Activated CD8-positive, alpha-beta T cell treated with anti-CD3 and anti-CD28 coated beads, Interleukin-2, amount 10 ng/mL, durations not matched to agents 7 days and 5 days (primary cell): ENCODE measurements at places on chromosomes 5 and 9. TPM values are rescaled to one million over a fixed set of nuclear protein-coding genes. Genes with fewer than 3 reads are reported as not detected.

The PRSS3 gene
- not detected for total RNA-seq

The PCDHGA4 gene
- 0.10 TPM for total RNA-seq

The STPG3 gene
- total RNA-seq, result not detected

The SPATA31C1 gene
- total RNA-seq, result not detected

The C5orf58 gene
- not detected for total RNA-seq

DNA sequence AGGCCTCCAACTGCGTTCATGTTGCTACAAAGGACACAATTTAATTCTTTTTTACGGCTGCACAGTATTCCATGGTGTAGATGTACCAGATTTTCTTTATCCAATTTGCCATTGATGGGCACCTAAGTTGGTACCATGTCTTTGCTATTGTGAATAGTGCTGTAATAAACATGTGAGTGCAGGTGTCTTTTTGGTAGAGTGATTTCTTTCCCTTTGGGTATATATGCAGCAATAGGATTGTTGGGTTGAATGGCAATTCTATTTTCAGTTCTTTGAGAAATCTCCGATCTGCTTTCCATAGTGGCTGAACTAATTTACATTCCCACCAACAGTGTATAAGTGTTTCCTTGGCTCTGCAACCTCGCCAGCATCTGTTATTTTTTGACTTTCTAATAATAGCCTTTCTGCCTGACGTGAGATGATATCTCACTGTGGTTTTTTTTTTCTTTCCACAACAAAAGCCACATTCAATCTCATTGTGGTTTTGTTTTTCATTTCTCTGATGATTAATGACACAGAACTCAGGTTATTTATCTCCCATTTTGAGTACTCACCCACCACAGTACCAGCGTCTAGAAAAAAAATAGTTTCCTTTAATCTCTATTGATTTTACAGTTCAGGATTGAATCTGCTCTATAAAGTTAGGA is 21.9 kb downstream of the ARRDC3 start:
- no peak for DNase-seq

DNA sequence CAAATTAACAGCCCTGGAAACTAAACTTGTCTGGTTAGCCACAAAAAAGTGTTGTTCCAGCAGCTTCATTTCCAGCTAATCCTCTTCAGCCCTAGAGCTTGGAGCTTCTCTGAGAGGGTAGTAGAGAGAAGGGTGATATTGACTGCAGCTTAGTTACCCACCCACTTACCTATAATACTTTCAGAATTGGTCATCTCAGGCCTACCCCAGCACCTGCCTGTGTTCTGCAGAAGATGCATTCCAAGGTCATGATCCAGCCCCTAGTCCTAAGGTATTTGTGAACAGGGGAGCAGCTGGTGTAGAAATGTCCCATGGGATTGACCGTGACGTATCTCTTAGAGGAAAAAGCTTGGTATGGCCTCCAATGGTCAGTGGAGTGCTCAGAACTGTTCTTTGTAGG is 289.0 kb downstream of the NR3C1 start:
- no peak for DNase-seq

DNA sequence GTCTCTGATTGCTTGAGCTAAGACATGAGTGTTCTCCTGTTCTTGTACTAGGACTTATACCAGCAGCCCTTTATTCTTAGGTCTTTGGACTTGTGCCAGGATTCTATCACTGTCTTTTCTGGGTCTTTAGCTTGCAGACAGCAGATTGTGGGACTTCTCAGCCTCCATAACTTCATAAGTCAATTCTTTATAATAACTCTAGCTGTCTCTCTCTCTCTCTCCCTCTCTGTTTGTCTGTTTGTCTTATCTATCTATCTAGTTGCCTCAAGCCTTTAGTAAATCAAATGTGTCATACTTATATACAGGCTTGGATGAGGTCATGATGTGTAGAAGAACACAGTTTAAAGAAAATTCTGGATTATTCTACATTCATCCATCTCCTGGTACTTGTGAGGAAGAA is 11.5 kb upstream of the ANKRD55 start:
- no peak for DNase-seq

DNA sequence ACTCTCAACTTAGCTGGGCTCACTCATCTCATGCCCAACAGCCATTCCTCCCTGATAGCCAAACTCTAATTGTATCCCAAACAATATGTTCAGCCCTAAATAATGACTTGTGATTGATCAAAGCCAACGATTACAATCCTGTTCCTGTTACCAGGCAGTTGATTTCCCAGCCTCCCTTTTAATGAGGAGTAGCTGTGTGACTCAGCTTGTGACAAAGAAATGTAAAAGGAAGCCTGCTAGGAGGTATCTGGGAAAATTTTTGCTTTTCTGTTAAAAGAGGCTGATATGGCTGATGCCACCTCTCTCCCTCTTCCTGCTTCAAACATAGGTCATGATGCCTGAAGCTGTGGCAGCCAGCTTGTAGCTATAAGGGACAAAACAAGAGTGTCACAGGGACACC is 19.6 kb upstream of the ENC1 start:
- DNase-seq, result no peak

- no peak for DNase-seq
Observed at GRCh38 chr5:439636-440035, 3.3 kb upstream of the EXOC3 start.

- DNase-seq, result peak; percentile 62
Observed at GRCh38 chr9:69168709-69169217, 5.3 kb upstream of the TJP2 start.

DNA sequence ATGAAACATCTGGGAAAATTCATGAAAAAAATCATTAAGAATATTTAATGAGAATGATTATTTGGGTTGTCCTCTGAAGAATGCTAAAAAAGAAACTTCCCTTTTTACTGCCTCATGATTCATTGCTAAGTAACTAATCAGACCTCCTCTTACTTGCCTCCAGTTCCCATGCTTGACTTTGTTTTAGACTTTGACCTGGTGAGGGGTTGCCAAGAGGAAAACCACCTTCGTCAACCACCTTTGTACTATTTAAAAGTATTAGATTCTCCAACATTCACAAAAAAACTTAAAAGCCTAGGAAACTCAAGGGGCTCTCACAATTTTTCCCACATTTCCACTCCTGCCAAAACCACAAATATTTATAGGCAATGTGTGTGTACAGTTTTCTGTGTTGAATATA is 115.2 kb upstream of the ST8SIA4 start:
- DNase-seq, result no peak

DNA sequence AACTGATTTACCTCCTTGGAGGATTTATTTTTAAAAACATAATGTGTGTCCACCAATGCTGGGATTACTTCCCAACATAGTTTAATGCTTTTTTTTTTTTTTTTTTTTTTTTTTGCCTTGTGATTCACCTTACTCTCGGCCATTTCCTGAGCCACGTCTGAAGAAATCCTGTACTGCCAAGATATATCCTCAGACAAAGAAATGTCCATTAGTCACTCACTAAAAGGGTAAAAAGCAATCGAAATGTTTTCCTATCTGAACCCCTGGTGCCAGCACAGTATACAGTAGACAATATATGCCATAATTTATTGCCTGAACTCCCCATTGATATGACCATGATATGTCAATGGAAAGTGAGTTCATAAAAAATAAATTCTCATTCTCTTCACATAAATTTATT is 344.1 kb downstream of the BNC2 start:
- DNase-seq, result no peak

GRCh38 chr9:2623288-2624050 is 1.9 kb downstream of the VLDLR start:
- DNase-seq, result no peak

- no peak for DNase-seq
Observed at GRCh38 chr9:127291246-127291778, 26.7 kb downstream of the GARNL3 start.

- no peak for DNase-seq
Observed at GRCh38 chr5:9112520-9113291, 433.2 kb downstream of the SEMA5A start.

GRCh38 chr9:122263699-122264349 is 816 bp downstream of the RBM18 start:
- DNase-seq, result peak; percentile 28

DNA sequence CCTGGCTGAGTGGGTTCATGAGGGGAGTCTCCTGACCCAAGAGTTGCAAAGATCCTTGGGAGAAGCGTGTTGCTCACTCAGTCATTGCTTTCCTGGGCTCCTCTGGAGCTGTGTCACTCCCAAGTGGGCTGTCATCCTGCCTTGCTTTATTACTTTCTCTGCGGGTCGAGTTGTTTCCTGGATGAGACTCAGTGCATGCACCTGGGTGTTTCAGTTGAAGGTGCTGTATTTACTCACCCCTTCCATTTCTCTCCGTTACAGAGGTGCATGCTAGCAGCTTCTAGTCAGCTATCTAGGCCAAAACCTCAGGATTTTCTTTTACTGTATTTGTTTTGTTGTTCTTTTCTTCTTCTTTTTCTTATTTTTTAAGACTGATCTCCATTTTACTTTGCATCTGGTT is 785.5 kb upstream of the EDIL3 start:
- no peak for DNase-seq

DNA sequence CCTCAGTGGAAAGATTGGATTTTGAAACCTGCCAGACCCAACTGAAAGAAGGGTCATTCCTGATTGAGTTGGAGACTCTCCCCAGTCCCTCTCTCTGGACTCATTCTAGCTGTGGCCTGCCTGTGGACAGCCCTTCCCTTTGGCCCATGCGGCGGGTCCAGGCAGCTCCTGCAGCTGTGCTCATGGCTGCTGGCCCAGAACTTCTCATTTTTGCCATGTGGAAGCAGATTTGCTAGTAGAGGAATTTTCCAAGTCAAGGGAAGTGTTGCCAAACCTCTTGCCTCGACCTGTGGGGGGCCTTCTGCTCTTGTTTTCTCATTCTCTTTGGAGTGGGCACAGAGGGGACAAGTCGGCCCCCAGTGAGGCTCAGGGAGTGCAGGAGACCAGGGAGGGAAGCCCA is 89.2 kb downstream of the ANKRD33B start:
- no peak for DNase-seq

GRCh38 chr5:112351225-112351624 is 67.9 kb downstream of the EPB41L4A start:
- DNase-seq, result no peak

DNA sequence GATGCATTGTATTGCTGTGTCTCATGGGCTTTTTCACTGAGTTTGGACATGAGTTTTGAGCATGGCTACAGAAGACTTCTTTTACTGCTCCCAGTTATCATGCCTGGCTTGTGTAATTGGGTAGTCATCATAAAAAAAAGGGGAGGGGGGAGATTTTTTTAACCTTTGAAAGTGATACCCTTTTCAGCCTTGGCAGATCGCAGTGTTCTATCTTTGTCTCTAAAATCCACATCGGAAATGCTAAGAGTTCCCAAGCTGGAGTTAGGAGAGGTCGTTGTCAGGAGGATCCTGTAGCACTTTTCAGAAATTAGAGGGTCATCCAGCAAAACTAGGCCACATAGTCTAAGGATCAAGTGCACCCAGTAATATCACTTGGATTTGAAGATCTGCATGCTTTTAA is 188.4 kb downstream of the WDR70 start:
- no peak for DNase-seq

DNA sequence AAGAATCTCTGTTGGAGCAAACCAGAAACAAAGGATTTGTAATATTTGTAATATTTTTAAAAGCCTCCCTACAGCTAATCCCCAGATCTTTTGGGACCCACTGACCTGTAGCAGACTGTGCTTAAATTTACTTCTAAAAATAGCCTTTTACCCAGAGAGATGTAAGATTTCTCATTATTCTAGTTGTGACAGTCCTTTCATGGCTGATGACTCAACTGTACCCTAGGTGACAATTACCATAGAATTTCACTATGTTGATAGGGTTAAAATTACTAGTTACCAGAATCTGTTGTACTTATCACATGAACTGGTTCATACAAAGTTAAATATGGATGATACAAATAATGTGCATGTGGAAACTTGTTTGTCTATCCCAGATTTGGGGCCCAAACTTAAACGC is 543.9 kb upstream of the SEMA6A start:
- DNase-seq, result no peak

DNA sequence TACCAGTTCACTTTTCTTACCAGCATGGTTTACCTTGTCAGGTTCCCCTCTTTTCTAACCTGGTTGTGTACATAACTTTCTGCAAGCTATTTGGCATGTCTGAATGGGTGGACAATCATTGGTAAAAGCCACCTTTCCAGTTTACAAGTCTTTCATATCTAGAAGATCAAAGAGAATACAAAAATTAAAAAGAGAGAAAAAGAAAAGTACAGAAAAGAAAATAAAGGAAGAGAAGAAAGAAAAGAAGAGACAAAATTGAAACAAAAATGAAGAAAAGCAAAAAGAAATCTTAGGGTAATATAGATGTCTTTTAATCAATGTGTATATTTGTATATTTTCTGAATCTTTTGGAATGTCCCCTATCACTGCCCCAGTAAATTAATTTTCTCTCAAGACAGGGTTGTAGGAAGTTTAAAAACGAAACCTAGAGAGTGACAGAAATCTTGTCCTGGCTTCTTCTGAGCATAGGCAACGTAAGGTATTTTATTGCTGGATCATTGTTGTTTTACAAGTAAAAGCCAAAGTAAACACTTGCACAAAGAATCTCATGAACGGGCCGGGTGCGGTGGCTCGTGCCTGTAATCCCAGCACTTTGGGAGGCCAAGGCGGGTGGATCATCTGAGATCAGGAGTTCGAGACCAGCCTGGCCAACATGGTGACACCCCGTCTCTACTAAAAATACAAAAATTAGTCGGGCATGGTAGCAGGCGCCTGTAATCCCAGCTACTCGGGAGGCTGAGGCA is 98.7 kb upstream of the IFNE start:
- DNase-seq, result no peak

DNA sequence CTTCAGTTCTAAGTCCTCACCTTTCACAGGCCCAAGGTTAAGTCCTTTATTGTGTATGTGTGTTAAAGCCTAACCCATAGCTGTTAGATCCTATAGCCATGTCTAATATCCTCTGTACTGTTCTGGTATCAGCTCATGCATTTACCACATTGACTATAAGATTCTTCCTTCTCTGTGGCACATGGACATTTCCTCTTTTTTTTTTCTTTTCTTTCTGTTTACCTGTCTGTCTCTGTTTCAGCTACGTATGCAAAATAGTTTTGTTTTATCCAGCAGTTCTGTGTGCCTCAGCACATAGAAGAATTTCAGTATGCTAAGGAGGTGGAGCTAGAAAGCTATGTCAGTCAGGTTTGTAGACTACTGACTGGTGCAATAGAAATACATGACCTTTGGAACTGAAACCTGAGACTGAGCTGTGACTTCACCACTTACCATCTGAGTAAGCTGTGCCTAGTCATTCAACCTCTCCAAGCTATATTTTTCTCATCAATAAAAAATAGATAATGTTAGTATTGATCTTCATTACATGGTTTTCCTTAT is 155.6 kb upstream of the VLDLR start:
- no peak for DNase-seq

DNA sequence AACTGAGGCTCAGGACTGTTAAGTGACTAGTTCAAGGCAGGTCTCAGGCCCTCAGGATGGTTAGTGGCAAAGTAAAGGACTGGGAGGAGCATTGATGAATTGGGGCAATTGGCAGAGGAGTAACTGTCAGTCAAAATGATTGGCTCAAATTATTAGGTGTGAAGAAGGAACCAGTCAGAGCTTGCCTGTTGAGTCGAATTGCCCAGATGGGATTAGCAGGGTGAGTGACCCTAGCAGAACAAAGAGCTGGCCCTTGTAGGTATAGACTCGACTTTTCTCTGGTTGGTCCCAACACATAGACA is 2.6 kb upstream of the NSD1 start:
- DNase-seq, result no peak
